NCI-H1694 treated with DMSO at 0.1 percent for 48 hours (cell line): ENCODE measurements at places on chromosomes 16 and 17.

DNA sequence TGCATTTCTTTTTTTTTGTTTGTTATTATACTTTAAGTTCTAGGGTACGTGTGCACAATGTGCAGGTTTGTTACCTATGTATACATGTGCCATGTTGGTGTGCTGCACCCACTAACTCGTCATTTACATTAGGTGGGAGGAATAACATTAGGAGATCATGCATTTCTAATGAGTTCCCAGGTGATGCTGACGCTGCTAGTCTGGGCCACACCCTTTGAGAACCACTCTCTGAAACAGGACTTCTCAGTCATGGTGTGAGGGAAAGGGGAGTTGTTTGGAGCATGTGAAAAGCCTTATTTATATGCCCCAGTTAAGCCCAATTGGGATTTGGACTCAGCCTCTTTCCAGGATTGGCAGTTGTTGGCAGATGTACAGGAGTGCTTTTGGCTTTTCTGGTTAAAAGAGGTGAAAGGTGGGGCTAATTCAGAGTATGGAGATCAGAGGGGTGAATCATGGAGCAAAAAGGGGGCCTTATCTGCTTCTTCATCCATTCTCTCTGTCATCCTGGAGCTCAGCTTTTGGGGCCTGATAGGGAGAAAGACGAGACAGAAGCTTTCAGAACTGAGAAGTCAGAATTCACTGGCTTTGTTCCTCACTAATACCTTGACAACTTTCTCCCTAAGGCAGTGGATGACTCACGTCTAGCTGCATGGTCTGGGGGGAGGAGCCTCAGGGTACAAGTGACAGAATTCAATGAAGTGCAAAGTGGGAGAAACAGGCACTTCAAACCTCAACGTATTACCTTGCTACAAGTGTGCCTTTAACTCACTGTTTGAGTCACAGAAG lies 180.0 kb upstream of the CACNG3 start:
- DNase-seq, result no peak

- DNase-seq, result no peak
Measured at GRCh38 chr17:72945473-72945872, 147.0 kb downstream of the SLC39A11 start.

GRCh38 chr17:2062571-2063183 lies 7.8 kb downstream of the HIC1 start:
- no peak for DNase-seq

DNA sequence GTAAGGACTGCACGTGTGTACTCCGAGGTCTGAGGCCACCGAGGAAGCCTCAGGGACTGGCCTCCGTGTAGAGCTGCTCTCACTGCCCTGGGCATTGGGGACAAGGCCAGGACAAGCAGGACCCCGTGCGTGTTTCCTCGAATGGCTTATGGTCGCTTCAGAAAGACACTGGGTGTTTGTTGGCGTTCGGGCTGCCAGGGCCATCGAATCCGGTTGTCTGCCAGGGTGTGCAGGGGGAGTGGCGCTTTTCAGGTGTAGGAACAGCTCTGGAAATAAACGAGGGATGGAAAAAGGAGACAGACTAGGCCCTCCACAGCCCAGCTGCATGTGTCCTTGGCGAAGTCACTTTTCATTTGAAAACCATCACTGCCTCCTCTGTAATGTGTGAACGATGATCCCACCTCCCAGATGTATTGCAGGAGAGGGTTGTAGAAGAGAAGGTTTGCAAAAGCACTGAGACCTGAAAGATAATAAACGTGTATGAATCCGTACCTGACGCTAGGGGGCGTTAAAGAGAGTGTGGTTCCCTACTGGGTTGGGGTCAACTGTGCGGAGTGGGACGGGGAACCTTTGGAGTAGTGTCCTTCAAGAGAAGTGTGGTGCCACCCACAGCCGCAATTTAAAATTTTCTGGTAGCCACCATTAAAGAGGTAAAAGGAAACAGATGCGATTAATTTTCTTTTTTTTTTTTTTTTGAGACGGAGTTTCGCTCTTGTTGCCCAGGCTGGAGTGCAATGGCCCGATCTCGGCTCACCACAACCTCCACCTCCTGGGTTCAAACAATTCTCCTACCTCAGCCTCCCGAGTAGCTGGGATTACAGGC lies 2.1 kb upstream of the ZSCAN10 start:
- peak; percentile 29 for DNase-seq
